ENCODE measurements at places on chromosomes 1 and 21. TPM values are rescaled to one million over a fixed set of nuclear protein-coding genes. Genes with fewer than 3 reads are reported as not detected.

GRCh38 chr1:110188035-110188618 lies 22.0 kb upstream of the KCNC4 start:
- DNase-seq = no peak

DNA sequence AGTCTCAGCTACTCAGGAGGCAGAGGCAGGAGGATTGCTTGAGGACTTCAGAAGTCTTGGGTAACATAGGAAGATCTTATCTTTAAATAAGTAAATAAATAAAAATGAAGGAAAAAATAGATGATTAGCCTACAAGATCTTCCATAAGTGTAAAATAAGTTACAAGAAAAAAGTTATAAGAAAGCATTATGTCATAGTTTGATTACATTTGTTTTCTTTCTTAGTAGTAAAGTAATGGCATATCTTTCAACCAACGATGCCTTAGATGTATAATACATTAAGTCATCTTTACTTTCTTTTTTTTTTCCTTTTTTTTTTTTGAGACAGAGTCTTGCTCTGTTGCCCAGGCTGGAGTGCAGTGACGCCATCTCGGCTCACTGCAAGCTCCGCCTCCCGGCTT lies 46.5 kb downstream of the SNRPE start:
- no peak for DNase-seq

- DNase-seq = no peak
Observed at GRCh38 chr1:56511364-56511763, 68.0 kb downstream of the PLPP3 start.

DNA sequence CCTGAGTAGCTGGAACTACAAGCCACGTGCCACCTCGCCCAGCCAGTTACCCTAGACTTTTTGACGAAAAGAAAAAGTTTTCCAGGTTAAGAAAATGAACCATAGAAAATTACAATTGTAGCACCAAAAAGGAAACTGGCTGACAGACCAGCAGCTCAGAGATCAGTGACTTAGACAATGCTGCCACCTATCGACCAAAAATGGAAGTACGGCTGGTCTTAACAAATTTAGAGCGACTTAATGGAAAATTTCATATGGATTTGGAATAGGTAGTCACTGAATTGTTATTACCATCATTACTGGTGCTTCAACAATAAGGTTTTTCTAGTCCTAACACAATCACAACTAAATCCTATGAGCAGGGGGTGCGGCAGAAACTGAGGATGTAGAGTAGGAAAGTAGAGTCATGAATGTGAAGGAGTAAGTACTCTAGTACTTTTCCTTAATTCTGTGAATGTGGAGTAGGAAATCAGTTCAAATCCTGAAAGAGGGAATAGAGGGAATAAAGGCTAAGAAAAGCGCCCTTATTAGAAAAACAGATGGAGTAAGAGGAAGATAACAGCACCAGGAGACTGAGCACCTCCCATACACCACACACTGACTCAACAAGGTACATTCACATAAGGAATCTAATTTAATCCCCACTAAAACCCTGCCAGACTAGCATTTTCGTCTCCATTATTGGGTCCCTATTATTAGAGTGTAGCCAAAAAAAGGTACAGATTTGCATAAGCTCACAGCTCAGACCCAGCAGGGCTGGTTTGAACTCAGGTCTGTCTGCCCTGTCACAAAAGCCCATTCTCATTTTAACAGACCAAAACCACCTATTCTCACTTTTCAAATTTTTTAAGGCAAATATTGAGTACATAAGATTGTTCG lies 37.9 kb upstream of the MGST3 start:
- peak; percentile 42 for DNase-seq

DNA sequence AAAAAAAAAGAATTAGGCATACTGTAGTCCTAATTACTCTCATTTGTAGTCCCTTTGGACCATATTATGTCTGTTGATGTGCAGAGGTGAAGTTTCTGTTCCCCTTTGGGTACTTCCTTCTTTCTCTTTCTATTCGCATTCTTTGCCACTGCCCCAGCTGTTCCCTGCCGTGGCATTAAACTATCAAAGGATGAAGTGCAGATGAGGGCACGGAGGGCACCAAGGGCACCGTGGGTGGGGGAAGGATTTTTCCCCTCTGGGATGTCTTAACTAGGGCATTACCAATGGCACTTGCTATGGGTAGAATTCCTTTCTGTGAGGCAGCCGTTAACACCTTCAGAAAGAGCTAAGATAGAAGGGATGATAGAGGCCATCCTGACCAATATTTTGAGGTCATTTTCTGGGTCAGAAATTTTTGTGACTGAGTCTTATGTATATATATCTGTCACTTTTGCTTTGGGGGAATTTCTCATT lies 4.9 kb upstream of the MAPKAPK2 start:
- no peak for DNase-seq

The CD244 gene
- 1.7 TPM for total RNA-seq

- DNase-seq = no peak
Observed at GRCh38 chr1:18239671-18240070, 132.1 kb downstream of the IGSF21 start.

DNA sequence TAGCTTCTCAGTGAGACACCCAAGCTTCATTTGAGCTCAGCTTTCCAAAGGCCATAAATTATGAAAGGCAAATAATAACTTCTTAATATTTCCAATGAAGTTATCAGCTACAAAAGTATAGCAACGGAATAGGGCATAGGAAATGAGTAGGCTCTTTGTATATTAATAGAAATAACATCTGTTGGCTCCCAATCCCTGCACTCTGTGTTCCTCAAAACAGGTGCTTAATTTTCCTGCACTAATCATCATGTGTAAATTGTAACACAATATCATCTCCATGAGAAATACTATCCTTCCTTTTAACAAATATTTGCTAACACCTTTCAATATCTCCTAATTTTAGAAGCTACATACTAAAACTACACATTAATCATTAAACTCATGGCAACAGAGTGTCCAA lies 19.2 kb upstream of the IFI44L start:
- DNase-seq = no peak

The PACC1 gene
- 16.4 TPM for total RNA-seq

The OLIG2 gene
- not detected for total RNA-seq

The ACAP3 gene
- total RNA-seq = 107 TPM

DNA sequence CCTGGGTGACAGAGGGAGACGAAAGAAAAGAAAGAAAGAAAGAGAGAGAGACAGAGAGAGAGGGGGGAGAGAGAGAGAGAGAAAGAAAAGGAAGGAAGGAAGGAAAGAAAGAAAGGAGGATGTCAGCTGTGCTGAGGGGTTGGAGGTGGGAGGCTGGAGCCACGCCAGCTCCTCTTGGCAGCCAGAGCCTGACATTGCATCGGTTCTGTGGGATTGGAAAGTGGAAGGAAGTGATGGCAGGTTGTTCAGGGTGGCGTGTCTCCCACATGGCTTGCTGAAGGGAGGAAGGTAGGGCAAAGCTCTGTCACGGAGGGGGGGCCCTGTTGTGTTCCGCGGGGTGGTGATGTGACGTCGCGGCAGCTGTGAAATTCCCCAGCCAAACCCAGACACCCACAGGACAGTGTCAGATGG lies 30.7 kb downstream of the EIF2D start:
- peak; percentile 73 for DNase-seq

The SLFNL1 gene
- 0.86 TPM for total RNA-seq

- no peak for DNase-seq
Observed at GRCh38 chr1:29171521-29171920, 10.2 kb downstream of the SRSF4 start.

GRCh38 chr1:951364-951763 lies 7.7 kb downstream of the NOC2L start:
- DNase-seq = no peak

DNA sequence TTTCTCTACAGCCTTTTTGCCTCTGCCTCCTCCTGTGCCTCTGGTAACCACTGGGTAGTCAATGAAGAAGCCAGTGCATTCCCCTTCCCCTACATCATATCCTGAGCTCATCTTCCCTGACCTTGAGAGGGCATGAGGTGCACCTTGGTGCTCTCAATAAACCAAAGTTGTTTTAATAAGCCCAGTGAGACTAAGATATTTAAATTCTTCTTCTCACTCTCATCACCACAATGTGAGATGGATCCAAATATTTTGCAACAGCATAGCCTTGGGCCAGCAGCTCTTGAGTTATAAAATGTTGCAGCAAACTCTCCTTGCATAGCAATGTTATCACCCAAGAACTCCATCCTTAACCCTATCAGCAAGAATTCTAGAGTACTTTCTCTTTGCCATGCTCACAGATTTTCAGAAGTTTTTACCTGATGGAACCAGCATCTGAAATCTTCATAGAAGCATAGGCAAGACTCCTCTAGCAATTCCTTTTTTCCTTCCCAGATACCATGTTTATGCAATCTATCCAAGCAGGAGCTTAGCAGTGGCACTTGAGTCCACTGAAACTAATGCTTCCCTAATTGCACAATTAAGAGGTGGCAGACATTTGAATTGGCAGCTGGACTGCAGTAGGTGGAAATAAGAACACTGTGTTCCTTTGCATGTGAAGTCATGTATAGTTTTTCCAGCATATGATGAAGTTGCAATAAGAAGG lies 36.8 kb downstream of the CDC7 start:
- DNase-seq = no peak

DNA sequence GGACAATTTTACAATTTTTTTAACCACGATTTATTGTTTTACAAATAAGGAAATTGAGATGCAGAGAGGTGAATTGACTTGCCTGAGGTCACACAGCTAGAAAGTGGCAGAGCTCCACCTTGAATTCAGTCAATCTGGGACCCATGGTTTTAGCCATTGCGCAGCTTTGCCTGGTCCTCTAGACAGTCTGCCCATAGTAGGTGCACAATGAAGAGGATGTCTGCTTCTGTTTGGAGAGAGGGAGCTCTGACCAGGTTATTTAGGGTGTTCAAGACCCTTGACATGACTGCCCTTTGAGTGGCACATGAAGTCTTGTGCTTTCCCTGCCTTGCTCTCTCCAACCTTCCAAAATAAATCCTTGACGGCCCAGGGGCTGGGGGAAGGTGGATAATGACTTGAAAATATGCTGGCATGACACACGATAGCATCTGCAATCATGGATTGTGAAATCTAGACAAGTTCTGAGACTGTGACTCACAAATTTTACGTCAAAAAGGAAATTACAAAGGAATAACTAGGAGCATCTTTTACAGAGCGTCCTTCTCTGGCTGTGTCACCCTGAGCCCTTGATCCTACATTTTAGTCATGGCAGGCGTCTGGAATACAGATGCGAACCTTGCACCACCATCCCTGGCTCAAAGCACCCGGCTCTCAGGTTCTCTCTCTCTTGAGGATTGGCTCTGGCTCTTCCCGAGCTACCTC lies 26.2 kb upstream of the ID3 start:
- no peak for DNase-seq

The PAPPA2 gene
- total RNA-seq = not detected

DNA sequence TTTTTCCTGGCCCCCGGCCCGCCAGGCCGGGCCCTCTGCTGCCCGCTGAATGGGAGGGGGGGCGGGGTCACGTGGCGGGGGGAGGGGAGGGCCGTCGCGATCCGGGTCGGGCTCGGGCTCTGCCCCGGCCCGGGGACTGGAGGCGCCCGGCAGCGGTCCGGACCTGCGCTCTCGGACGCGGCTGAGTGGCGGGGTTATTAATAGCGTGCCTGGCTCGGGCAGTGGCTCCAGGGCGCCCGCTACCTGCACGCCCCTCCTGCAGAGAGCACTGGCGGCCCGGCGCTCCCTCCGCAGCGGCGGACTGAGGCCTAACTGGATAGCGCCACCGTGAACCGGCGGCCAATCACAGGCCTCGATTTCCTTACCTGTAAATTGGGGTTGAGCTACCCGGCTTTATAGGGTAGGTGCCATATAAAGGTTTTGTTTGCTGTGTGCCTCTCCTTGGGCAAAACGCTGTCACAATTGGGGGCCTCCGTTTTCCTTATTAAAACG lies 28.1 kb downstream of the AHDC1 start:
- DNase-seq = no peak

The ARF1 gene
- 232 TPM for total RNA-seq

DNA sequence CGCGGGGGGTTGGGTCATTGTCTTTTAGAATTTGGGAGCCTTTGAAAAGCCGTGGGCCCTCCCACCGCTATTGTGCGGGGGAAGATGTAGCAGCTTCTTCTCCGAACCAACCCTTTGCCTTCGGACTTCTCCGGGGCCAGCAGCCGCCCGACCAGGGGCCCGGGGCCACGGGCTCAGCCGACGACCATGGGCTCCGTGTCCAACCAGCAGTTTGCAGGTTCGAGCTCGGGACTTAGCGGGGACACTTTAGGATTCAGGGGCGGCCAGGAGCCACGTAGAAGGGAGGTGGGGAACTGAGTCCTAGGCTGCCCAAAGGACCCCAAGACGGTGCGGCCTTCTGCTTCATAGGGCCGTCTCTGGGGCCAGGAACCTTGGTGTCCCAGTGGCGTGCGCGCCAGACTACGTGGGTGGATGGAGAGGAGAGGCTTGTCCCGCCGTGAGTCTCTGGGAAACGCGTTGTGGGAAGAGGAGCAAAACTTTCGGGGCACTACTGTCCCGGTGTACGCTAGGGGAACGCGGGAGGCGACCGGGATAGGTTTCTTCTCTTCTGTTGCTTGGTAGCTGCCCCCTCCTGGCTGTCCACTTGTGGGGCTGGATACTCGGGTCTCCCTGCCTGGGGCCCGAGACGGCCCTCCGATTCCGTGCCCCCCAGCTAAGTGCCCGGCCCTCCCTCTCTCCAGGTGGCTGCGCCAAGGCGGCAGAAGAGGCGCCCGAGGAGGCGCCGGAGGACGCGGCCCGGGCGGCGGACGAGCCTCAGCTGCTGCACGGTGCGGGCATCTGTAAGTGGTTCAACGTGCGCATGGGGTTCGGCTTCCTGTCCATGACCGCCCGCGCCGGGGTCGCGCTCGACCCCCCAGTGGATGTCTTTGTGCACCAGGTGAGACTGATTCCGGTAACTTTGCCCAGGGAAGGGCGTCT lies at the start of gene LIN28A:
Gene LIN28A, plus strand, starts transcription at position 112 of the 918 bp plus-strand sequence. Its CDS starts 75 bp downstream, at position 187.
- no peak for DNase-seq

DNA sequence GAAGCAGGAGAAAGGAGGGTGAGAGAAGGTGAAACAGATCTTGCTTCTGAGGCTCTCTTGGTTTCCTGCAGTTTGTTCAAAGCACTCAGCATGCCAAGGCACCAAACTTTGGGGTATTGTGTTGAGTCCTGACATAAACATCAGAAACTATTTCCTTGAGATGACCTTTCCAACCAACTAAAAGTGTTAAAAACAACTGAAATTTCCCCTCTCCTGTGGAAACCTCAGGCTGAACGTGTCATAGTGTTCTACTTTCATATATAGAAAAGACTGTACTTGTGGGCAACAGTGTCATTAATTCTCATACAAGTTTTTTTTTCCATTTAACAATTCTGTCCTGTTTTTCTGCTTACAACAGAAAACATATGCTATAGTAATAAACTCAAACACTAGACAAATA lies 6.3 kb upstream of the LYST start:
- DNase-seq = no peak

DNA sequence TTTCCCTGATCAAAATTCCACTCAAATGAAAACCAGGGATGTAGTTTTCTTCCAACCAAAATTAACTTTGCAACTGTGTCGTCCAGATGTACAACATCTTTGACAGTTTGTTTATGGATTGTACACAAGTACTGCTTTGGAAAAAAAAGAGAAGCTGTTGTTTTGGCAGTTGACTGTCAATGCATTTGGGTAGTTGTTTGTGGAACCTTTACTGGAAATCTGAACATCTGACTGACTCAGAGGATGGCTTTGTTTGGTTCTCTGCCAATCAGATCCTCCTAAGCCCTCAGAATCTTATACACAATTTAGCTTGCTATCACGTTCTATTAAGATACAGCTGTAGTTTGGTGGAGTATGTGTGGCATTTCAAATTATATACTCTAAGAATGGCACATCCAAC lies 195.0 kb downstream of the KCNK2 start:
- DNase-seq = no peak

The AMPD1 gene
- not detected for total RNA-seq

Data from T-cell (primary cell).